Astrocyte of the spinal cord (primary cell): ENCODE measurements at places on chromosomes 11 and 22.

GRCh38 chr11:116853461-116854073 is 16.1 kb upstream of the APOA1 start:
- DNase-seq, result peak; percentile 96

GRCh38 chr11:130692220-130692619 is 224.1 kb downstream of the SNX19 start:
- DNase-seq, result no peak

DNA sequence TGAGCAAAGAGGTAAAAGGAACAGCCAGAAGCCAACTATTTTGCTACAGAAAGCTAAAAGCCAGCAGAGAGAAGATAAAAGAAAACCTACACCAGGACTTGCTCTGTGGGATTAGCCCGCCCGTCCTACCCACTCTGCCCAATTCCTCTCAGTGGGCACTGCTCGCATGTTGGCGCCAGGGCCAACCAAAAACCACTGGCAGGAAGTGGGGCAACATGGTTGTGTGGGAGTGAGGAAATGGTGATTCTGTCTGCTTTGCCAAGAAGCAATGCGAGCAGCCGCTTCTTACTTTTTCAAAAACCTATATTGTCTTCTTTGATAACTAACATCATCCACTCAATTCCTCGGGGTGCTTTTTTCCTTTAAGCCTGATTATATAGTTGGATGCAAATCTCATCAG is 14.2 kb upstream of the APOA1 start:
- DNase-seq, result no peak

GRCh38 chr11:58003036-58003435 is 20.6 kb upstream of the OR9Q1 start:
- no peak for DNase-seq

GRCh38 chr22:25540908-25541660 is 23.4 kb upstream of the GRK3 start:
- no peak for DNase-seq

- no peak for DNase-seq
Observed at GRCh38 chr11:105705786-105706530, 96.1 kb downstream of the GRIA4 start.

DNA sequence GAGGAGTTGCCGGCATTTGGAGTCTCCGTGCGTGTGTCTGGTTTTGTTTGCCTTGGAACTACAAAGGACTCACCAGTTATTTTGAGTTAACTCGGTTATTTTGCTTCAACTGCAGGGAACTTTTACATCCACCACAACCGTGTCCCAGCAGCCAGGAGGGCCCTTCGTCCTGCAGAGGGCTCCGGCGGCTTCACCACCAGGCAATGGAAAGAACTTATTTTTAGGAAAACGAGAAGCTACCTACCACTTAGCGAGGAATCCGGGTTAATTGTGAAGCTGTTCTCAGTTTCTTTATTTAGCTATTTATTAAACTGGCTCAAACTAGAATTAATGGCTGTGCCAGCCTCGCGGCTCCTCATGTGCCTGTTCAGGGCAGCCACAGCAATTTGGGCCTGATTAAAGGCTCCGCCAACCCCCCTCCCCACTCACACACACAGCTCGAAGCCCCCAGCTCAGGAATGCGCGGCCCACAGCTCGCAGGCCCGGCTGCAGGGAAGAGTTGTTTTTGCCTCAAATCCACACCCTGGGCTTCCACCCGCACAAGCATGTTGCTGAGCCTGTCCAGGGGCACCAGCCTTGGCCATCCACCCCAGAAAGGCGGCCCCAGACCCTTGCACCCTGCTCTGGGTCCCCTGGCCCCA is 55.9 kb upstream of the FGF3 start:
- no peak for DNase-seq

GRCh38 chr22:44532552-44532951 is 34.5 kb upstream of the RTL6 start:
- DNase-seq, result no peak

DNA sequence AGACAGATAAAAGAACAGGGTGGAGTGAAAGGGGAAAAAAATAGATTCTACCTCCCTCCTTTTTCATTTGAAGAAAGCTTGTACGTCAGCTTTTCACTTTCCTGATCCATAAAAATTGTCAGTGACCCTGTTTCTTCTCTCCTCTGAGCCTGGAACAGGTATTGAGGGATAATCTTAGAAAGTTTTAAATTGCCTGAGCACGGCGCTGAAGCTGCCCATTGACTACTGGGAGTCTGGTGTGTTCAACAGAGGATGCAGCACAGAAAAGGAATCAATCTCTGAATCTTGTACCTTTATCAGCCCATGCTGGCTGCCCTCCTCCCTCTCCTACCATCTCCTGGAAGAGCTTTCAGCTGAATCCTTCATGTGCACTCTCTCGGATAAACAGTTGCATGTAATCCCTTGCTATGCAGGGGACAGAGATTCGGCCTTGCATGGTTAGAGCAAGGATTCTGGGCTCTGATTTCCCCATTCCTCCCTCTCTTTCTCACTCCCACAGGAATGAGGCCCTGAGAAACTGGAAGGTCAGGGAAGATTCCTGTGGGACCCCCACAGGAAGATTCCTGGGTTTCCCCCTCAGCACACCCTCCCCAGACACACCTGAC is 162.4 kb upstream of the SYN3 start:
- no peak for DNase-seq

DNA sequence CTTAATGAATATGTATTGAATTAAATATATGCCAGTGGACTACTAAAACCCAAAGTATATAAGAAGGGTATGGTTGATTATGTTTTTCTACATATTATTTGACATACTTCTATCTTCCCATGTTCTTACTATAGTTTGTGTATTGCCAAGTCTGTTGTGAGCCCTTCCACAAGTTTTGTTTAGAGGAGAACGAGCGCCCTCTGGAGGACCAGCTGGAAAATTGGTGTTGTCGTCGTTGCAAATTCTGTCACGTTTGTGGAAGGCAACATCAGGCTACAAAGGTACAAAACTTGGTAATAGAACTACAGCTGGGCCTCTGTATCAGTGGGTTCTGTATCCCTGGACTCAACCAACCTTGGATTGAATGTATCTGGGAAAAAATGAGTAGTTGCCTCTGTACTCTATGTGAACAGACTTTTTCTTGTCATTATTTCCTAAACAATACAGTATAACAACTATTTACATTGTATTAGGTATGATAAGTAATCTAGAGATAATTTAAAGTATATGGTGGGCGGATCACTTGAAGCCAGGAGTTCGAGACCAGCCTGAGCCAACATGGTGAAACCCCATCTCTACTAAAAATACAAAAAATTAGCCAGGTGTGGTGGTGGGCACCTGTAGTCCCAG is 38.7 kb upstream of the TTC36 start:
- peak; percentile 76 for DNase-seq

DNA sequence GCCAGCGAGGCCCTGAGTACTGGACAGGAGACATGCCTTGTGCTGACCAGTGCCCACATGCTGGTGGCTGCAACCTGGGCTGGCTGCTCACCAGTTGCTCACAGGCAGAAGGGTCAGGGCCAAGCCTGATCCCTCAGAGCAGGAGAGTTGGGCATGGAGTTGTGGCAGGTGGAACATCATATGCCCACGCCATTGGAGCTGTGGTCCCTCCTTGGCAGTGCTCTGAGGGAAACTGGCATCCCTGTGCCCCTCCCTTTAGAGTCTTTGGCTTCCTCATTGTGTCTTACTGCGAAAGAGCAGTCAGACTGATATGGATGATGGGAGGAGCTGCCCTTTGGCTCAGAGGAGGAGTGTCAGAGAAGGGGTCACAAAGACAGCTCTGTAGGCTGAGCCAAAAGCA is 3.1 kb upstream of the MYEOV start:
- no peak for DNase-seq
